ENCODE measurements at places on chromosomes 6 and 20.
A peak's percentile ranks its signal among the peaks of the same experiment; 100 is the strongest.

DNA sequence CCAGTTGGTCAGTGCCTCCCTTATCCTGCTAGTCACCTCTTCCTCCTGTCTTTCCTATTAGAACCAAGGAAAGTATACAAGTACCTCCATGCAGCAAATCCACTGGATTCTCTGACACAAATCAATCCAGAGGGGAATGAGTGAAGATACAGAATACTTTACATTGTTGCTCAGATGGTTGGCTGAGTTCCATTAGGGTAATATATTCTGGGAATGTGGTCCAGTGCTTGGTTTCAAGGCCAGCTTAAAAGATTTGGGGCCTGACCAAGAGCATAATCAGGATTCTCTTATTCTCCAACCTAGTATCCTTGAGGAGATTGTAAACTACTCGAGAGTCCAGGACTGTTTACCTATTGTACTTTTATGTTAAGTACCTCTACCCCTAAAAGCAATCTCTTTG is 23.0 kb downstream of the CARMIL1 start:
- DNase-seq: no peak

DNA sequence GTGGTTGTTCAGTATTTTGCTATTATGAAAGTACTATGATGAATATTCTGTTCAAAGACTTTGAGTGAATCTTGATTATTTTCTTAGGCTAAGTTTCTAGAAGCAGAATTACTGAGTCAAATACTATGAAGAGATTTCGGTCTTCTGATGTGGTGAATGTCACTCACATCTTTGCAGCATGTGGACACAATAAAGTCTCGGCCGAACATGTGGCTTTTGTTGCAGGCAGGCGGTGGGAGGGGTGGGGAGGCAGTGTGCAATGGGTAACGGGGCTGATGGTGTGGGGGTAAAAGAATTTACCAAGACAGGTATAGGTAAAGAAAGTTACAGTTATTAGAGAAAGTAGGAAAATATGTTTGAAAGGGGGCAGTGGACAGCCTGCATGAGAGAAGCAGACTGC is 156.4 kb upstream of the DTNBP1 start:
- no peak for DNase-seq

- DNase-seq: no peak
These were observed 65.9 kb downstream of the DLL1 start for GRCh38 chr6:170224694-170225660.

DNA sequence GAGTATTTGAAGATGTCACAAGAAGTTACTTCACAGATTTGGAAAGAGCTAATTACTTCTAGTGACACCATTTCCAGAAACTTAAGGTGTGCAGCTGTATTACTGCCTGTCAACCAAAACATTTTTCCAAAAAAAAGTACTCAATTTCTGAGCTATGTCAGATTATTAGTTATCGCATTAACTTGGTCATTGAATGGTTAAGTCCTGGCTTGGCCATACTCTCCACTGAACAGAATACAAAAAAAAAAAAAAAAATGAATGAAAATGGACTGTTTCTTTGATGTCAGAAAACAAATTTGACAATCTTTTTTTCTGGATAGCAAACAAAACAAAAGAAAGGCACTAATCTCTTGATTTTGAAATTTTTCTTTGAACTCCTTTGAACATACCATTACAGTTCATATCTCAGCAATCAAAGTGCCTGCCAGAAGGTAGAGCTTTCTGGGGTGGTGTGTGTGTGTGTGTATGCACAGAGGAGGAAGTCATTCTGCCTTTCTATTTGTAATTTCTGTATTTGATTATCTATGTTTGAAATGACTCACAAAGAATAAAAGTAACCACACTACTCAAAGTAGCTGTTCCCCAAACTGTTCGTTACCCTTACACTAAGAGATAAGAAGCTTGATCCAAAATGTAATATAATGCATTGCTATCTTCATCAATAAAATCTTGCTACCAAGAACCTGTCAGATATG is 210.8 kb upstream of the FUT9 start:
- DNase-seq: no peak

- no peak for DNase-seq
These were observed at the start of gene OR12D3 for GRCh38 chr6:29375191-29375590. OR12D3 (minus strand) TSS chr6:29375291; CDS start chr6:29375287, 4 bp downstream.

DNA sequence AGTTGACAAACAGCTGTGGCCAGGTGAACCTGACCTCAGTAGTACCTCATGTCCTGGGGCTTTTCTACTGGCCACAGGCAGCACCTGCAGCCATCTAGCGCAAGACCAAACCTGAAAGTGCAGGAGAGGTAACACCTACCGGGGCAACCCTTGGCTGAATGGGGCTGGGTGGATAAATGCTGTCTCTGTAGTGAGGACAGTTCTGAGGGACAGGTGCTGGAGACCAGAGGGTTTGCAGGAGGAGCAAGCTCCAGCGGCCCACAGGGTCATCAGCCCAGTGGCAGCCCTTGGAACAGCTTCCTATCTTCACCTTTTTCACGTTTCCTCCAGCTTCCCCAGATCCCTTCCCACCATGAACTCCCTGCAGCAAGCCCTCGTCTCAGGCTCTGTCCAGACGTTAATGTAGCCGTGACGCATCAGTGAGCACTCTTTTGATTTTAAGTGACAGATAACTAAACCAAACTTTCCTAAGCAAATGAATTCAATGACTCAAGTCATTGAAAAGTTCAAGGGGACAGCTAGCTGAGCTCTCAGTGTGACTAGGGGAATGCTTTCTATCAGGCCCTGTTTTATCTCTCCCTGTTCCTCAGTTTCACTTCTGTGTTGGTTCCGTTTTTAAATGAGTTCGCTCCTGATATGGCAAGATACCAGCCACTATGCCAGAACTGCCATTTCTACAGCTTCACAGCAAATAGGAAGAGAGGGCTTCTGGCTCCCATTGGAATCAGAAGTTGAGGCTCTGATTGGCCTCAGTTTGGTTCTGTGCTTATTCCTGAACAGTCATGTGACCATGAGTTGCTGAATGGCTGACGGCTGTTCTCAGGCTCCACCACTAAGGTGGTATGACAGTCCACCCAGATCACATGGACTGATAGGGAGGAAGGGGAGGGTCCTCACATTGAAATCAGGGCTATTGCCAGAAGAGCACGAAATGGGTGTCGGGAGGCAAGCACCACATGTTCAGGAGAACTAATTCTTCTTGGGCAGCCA is 12.1 kb upstream of the PFDN4 start:
- no peak for DNase-seq

DNA sequence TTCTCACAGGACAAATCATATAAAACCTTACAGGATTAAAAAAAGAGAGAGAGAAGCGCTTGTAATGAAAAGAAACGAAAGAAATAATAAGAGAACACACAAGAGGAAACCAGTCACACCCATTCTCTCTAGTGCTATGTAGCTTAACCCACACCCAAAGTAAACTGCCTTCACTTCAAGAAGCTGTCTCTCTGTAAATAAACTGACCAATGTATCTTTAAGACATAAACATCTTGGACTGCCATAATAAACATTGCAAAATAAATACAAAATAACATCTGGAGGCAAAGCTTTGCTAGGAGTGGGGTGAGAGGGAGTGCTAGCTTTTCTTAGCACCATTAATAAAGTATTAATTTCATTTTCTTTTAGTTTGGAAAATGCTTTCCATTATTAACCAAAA is 61.6 kb upstream of the RNF146 start:
- DNase-seq: no peak

DNA sequence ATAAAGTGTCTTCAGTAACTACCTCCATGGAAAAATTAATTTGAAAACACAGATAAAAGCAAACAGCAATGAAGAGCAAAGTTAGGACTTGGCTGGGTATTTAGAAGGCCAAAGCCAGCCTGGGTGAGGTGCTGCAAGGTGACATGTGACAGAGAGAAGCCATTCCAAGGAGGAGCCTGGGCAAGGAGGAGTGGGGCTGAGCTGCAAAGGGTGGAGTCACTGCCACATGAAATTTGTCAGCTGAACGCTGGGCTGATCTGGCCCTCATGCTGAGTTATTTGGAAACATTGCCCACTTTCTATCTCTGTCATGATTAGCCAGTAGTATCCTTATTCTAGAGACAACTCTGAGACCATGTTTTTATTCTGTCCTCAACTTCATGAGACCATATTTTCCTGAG is 76.3 kb downstream of the PERP start:
- no peak for DNase-seq

DNA sequence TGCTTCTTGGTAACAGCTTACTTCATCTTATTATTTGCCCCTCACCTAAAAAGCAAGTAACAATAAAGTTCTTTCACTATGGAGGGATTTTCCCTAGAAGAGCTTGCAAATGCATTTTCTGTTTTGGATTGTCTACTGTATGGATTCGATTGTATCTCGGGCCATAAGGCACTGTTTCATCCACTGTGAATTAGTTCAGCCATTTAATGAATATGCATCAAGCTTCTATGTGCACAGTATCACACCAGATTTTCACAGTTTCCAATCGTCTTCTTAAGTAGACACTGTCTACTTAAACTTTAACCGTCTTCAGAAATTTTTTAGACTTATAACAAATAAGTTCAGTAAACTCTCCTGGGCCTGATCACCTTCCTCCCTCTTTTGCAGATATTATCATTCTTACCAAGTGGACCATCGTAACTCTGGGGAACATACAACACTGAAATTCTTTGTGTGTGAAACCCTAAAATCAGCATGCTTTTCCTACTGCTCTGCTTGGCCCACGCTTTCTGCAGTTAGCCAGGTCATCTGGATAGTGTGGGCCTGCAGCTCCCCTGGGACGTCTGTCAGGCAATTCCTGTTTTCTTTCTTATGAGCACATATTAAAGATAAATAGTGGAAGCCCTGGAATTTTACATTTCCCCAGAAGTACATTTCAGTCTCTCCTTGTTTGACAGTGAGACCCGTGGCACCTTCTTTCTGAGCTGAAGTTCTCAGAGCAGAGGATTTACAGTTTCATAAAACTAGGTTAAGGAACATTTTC is 136.5 kb upstream of the PDE10A start:
- no peak for DNase-seq

- DNase-seq: no peak
These were observed 43.1 kb upstream of the NEDD9 start for GRCh38 chr6:11275598-11275997.

GRCh38 chr6:24107294-24107693 is 18.7 kb upstream of the NRSN1 start:
- no peak for DNase-seq

- DNase-seq: no peak
These were observed 109.5 kb downstream of the KIF13A start for GRCh38 chr6:17877895-17878440.

- DNase-seq: no peak
These were observed 42.8 kb downstream of the METTL24 start for GRCh38 chr6:110315207-110315868.

GRCh38 chr20:14142171-14142570 is 146.9 kb downstream of the MACROD2 start:
- DNase-seq: peak; percentile 14

- DNase-seq: no peak
These were observed 145.3 kb upstream of the MLN start for GRCh38 chr6:33949111-33949510.

- DNase-seq: no peak
These were observed 58.5 kb downstream of the RBM38 start for GRCh38 chr20:57449398-57450354.

DNA sequence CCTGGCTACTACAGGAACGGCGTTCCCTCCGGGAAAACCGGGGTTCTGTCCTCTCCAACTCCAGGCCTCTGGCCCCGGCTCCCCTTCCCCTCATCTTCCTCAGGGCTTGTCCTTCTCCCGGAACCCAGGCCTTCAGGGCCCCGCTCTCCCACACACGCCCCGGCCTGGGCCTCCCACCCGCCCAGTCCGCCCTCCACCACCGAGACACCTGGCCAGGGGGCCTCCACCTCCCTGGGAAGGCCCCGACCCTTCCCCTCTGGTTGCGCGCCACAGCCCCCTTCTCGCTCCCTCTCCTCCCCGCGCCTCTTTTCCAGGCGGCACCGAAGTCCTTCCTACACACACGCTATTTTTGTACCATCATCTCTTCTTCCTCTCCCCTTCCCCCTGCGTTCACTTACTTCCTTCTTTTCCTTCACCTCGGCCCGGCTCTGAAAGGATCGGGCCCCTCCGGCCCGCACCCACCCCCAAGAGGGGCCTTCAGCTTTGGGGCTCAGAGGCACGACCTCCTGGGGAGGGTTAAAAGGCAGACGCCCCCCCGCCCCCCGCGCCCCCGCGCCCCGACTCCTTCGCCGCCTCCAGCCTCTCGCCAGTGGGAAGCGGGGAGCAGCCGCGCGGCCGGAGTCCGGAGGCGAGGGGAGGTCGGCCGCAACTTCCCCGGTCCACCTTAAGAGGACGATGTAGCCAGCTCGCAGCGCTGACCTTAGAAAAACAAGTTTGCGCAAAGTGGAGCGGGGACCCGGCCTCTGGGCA is 1.3 kb upstream of the SIRPA start:
- no peak for DNase-seq

DNA sequence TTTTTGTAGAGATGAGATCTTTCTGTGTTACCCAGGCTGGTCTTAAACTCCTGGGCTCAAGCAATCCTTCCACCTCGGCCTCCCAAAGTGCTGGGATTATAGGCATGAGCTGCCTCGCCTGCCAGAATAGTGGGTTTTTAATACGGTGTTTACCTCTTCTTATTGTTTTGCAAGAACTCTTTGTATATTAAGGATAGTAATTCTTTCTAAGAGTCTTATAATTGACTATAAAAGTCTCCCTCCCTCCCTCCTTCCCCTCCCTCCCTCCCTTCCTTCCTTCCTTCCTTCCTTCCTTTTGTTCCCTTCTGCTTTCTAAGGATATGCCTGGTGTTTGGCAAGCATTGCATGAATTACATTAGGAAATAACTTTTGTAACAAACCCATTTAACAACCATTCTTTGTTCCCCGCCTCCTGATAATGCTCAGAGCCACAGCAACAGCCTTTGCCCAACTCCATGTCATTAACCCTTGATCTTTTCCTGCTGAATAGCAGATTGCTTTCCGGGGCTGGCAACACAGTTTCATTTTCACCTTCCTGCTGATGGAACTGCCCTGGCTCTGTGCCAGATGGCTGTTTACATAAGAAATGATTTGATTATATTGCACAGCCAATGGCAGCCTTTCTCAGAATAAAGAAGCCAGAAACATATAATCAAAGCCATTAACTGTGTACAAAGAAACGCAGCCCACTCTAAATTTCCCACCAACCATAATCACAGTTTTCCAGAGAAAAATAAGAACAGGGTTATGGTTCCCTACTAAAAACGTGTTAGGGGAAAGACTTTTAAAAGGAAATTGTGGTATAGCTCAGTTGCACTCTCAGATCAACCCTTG is 143.7 kb upstream of the PTPN1 start:
- peak; percentile 50 for DNase-seq

DNA sequence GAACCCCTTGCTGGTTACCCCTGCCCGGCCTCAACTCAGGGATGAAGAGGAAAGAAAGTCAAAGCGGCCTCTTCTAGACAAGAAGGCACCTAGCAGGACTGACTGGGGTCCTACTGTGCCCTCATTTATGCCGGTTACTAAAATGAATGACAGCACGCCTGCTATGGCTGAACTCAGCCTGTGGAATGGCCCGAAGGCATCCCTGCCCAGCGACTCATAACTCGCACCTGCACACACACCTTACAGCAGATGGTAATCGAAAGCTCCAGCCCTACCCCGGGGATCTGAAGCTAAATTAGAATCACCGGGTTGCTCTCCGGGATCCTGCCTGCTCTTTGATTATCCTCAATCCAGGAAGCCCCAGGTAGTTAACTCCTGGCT is 747 bp upstream of the TXNDC5 start:
- DNase-seq: no peak

GRCh38 chr20:63939061-63939935 is 16.9 kb downstream of the UCKL1 start:
- no peak for DNase-seq

Data from AG09319 (cell line).